ENCODE measurements at places on chromosomes 16 and 17.

- DNase-seq, result no peak
Observed at GRCh38 chr17:535198-535597, 179.4 kb downstream of the VPS53 start.

DNA sequence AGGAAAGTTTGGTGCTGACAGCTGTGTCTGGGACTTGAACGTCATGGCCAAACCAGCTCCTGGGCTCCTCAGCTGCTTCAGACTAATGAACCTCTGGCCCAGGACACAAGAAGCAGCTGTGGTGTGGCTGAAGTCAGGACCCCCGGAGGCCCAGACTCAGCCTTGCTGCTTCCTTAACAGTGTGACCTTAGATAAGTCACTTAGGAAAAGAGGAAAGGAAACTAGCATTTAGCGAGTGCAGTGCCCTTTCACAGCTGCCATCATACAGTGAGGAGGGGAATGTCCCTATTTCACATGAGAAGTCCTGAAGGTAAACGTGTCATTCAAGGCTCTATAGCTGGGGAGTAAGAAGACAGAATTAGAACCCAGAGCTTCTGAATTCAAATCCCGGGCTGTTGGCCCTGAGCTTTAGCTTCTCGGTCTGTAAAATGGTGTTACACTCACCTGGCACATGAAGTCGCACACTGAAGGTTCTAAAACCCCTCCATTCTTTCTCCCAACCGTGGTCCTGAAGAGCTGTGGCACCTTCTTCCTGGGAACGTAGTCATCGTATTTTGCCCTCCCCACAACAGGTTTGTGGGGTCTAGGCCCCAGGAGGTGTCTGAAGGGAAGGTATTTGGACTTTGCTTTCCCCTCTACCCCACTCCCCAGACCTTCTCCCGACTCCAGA, 910 bp upstream of the RAMP2 start:
- no peak for DNase-seq

GRCh38 chr16:81626181-81626674, 152.9 kb upstream of the PLCG2 start:
- no peak for DNase-seq

DNA sequence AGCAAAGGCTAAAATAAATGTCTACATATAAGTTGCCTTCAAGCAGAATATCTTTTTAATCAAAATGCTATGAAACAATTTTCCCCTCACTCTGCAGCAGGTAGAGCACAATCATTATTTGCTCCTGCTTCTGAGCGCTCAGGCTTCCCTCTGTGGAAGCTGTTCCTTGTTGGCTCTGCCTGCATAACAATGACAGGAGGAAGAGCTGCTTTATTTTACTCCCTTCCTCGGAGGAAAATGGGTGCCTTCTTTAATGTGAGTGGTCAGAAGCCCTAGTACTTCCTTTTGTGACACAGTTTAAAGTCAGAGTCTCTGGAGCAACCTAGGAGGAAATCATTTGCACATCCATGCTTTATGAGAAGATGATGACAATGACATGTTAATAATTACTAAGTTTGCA, 492.1 kb downstream of the CDH8 start:
- no peak for DNase-seq

DNA sequence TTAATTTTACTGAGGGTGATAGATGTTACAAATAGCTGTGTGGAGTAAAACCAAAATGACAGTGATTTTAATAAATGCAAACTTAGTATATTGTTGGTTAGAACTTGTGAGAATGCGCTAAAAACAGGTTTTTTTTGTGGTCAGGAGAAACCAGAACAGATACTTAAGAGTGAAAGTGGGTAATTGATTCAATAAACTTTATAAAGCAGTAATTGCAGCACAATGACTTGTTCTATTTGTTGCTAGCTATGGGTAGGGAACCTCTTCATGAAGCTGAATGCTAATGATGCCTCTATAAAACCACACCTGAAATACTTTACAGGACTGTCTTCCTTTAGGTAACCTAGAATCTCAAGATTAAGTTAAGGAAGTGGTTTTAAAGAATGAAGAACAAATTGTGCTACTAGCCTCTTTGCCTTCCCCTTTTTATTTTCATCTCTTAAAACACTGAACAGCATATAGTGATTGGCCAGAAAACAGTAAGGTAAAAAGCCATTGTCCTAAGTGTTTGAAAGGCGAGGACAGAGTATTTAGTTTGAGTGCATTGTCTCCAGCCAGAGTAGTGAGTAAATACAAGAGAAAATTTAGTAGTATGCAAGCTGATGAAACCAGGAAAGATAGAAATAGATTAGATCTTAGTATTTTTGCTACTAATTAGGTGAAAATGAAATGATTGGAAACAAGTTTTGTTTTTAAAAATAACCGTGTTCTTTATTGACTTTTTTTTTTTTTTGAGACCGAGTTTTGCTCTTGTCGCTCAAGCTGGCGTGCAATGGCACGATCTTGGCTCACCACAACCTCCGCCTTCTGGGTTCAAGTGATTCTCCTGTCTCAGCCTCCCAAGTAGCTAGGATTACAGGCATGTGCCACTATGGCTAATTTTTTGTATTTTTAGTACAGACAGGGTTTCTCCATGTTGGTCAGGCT, 6.0 kb downstream of the GGNBP2 start:
- DNase-seq, result no peak
